ENCODE measurements at places on chromosomes 4 and X.
A peak's percentile ranks its signal among the peaks of the same experiment; 100 is the strongest.

- DNase-seq, result peak; percentile 65
These were observed 91.3 kb upstream of the WDR44 start for GRCh38 chrX:118254611-118255010.

DNA sequence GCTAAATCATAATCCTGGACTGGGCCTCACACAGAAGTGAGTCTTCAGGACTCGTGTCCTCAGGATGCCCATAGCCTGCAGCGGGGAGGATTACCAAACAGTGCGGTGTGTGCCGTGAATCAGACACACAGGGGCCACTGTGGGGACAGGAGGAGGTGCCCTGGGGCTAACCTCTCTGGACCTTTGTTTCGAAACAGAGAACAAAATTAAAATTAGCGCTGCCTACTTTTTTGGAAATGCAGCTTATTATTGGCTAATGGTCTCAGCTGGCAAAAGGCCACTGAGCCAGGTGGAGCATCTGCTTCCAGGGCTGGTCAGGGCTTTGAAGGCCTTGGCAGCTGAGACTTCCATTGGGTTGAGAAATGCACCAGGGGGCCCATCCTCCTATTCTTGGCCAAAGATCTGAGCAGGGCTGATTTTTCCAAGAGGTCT, 236.2 kb downstream of the EVC2 start:
- no peak for DNase-seq

- no peak for DNase-seq
These were observed at the start of gene SORBS2 for GRCh38 chr4:185811509-185812364. TSS of gene SORBS2 (minus strand) at chr4:185812194. CDS start at chr4:185690571, 121,623 bp downstream.

DNA sequence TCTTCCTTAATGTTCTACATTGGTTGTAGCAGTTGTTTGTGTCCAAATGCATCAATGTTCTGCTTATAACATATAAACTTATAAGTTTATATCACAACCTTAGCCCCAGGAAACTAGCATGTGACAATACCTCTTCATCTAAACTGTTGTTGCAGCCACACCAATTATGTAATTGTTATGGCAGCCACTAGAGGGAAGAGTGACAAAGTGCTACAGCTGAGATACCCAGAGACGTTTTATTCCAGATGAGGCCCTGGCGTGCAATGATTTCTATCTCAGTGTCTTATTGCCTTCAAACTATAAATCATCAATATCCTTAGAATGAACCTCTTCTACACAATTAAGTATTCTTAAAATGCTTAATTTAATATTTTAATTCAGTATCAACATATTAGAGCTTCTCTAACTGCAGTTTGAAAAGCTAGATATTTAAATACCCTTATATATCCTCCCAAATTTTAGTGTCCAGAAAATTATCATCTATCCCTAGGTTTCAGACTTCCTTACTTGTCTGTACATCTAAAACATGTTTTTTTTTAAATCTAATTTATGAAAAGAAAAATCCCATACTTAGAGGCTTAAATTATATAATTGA, 171.6 kb downstream of the PCDH10 start:
- DNase-seq, result no peak

- no peak for DNase-seq
These were observed 233.3 kb downstream of the NDST4 start for GRCh38 chr4:114879916-114880669.

DNA sequence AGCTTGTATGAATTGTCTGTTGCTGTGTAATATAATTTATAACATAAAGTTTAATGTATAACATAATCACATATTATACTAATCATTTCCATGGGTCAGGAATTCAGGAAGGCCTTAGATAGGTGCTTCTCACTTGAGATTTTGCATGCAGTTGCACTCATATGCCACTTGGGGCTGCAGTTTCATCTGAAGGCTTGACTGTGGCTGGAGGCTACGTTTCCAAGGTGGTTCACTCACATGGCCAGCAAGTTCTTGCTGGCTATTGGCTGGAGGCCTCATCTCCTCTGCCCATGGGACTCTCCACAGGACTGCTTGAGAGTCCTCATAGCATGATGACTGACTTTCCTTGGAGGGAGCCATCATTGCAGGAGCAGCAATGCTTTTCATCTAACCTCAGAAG, 53.4 kb upstream of the STX18 start:
- no peak for DNase-seq

DNA sequence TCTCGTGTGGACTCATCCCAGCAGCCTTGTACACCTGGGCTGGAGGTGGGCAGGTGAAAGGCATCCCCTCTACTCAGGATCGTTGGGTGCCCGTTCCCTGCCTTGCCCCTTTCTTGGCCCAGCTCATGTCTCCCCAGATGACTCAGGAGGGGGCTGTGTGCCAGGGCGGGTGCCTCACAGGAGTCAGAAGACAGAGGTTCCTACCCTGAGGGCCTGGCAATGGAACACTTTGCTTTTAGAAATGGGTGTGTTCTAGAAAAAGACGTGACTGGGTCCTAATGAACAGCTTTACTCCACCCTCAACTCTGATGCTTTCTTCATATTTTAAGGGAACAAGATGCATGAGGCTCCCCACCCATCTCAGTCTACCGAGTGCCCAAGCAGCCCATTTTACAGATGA, 22.5 kb upstream of the TRIM2 start:
- DNase-seq, result no peak

- no peak for DNase-seq
These were observed 297.5 kb downstream of the STPG2 start for GRCh38 chr4:97845758-97846157.

DNA sequence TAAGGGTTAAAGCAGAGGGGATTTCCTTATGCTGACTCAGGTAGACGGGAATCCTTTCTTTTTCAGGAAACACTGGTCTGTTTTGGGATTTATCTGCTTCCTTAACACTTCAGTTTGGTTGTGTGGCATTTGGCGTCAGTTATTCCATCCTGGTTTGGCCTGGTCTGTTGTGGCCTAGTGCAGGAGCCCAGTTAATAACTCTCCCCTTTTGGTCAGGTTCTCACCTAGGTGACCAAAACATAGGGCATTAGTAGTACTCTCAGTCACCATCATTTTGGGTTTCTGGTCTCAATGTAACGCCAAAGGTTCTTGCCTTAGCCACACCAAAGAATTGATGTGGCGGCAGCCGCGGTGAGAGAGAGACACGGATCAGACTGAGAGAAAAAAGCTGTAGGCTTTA, 39.7 kb upstream of the IL9R start:
- no peak for DNase-seq

- no peak for DNase-seq
These were observed 99.5 kb downstream of the COX18 start for GRCh38 chr4:72969976-72970375.

DNA sequence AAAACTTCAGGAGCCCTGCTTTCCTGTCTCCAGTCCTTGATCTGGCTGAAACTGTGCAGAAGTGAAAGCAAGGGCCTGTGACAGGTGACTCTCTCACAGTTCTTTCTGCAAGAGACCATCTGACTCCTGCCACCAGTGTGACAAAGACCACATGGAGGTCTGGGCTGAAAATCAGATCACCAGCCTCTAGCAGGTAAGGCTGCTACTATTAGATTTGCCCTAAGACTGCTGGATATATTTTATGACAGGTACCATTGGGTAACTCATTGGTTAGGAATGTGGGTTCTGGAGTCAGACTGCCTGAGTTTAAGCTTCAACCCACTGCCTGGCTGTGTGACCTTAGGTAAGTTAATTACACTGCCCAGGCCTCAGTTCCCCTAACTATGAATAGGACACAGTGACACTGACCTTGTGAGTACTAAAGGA, 163.3 kb upstream of the SLC7A11 start:
- DNase-seq, result no peak

DNA sequence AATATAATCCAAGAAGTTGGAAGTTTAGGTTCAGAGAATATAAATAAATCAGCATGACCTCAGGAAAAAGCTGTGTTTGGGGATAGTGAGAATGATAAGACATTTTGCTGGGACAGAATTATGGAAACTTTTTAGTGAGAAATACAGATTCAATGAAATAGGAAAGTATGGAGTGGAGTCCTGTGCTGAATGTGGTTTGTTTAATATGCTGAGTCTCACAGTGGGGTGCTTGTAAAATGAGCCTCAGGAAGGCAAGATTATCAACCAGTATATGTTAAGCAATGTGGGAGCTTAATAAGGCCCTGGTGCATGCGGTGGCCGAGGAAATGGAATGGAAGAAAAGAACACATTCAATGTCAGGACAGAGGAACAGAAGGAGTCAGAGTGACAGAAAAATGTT, 1554.7 kb upstream of the TENM3 start:
- DNase-seq, result no peak

- no peak for DNase-seq
These were observed 265.3 kb upstream of the GK2 start for GRCh38 chr4:79673377-79673776.

- no peak for DNase-seq
These were observed 18.1 kb downstream of the GUCY2F start for GRCh38 chrX:109463784-109464183.

DNA sequence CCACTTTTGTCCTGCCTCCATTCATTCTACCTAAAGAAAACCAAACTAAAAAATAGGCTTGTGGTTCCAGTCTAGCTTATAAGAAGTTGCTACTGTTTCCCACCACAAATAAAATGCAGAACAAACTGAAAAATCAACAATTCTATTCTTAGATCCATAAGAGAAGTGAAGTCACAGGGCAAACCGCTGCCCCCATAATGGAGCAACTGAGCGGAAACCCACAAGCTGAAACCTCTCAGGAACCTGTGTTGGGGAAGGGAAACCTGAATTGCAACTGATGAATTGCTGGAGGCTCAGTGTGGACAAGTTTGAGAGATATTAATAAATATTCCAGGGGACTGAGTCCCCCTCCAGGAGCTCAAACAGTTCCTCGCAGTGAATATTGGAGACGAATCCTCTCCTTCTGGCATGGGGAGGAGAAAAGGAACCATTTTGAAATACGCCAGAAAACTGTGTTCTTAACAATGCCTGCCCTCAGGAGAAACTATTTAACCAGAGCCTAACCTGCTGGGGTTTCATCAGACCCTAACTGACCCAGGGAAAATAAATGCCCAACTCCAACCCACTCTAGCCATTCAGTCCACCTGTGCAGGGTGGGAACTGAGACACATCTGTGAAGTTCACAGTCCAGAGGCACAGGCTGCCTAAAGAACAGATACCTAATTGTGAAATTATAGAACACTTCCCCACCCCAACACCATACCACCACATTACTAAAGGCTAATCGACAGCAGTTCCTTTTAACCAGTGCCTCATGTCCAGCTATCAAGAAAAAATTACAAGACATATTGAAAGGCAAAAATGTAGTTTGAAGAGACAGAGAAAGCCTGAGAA, 22.8 kb upstream of the SH3RF1 start:
- no peak for DNase-seq

DNA sequence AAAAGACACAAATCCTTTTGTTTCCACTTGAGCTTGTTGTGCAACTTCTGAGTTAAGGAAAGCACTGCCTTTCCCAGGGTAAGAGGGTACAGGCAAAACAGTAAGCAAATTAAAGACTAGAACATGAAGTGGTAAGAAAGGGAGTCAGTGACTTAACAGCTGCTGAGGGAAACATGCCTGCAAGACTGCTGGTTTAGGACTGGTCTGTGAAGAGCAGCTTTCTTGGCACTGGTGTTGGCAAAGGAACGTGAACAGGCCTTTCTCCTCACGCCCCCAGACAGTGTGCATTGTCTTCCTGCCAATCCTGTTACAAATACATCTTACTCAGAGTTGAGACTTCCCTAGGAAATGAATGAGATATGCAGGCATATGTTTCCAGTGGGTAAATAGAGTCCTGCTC, 2.6 kb downstream of the LHFPL1 start:
- no peak for DNase-seq

DNA sequence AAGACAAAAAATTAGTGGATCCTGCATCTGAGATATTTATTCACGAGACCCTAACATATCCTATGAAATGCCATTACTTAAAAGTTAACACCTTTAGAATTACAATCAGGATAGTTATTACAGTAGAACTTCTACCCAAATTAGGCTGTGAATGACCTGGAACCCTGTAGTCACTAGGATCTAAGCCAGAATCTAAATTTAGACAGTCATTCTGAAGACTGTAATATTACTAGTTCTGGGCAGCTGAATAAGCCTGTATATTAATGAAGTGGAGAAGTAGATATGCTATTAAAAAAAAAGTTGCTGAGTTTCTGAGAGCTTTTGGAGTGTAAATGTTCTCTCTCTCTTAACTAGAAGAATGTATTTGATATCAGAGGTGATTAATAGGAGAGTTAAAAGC, 67.0 kb downstream of the FAM13A start:
- no peak for DNase-seq

- no peak for DNase-seq
These were observed 15.1 kb downstream of the L1CAM start for GRCh38 chrX:153870791-153871360.

GRCh38 chr4:48939785-48940184, 33.2 kb upstream of the OCIAD2 start:
- DNase-seq, result no peak

DNA sequence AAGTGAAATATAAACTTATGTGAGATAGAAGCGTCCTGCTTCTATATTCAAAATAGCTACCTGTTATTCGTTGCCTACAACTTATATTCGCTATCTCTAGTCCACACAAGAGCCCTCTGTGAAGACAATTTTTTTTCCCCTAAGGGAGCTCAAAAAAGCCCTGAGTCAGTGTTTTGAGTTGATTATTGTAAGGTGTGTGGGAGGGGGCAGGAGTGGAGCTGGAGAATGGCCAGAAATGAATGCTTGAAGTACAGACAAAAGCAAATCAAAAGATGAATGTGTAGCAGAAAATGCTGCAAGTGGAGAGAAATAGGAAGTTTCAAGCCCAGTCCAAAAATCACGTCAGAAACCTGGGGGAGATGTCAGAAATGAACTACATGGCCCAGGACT, 655.0 kb upstream of the LCORL start:
- DNase-seq, result no peak

GRCh38 chrX:20060961-20061748, 55.6 kb downstream of the MAP7D2 start:
- no peak for DNase-seq

- DNase-seq, result no peak
These were observed 5.5 kb downstream of the CAMK2D start for GRCh38 chr4:113756005-113756410.

Data from activated naive CD4-positive, alpha-beta T cell treated with anti-CD3 and anti-CD28 coated beads for 36 hours (primary cell).